ENCODE measurements at places on chromosomes 1 and 21.

GRCh38 chr1:173241528-173242347 lies 34.6 kb upstream of the TNFSF4 start:
- DNase-seq: no peak
- H3K4me1 ChIP-seq: no peaks in the 10 kb centered on the region
- no peak overlapping the region for H3K27ac ChIP-seq
- H3K27me3 ChIP-seq: no peaks in the 10 kb centered on the region
- H3K36me3 ChIP-seq: no peaks in the 10 kb centered on the region

- no peaks in the 10 kb centered on the region for H3K4me1 ChIP-seq
- H3K36me3 ChIP-seq: no peaks in the 10 kb centered on the region
- DNase-seq: no peak
- no peaks in the 10 kb centered on the region for H3K27me3 ChIP-seq
These were observed 16.1 kb downstream of the UBAP2L start for GRCh38 chr1:154236855-154237254.

DNA sequence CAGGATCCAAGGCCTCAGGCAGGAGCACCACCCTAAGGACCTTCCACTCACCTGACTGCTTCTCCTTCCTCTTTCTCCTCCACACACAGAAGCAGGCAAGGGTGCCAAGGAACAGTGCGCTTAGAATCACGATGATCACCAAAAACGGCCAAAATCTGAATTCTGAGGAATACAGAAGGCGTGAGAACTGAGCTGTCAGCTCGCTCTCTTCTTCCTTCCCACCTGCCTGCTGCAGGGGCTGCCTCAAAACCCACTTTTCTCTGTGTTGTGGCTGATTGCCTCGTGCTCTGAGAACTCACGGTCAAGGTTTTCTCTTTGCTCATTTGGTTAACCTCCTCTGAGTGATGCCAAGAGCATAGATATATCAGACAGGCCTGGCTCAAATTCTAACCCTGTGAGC lies 23.8 kb downstream of the CD244 start:
- H3K27me3 ChIP-seq: no peaks in the 10 kb centered on the region
- H3K4me1 ChIP-seq: peaks cover 14% of the 10 kb centered on the region
- H3K4me3 ChIP-seq: no peak overlapping the region
- DNase-seq: no peak
- H3K27ac ChIP-seq: no peak overlapping the region

DNA sequence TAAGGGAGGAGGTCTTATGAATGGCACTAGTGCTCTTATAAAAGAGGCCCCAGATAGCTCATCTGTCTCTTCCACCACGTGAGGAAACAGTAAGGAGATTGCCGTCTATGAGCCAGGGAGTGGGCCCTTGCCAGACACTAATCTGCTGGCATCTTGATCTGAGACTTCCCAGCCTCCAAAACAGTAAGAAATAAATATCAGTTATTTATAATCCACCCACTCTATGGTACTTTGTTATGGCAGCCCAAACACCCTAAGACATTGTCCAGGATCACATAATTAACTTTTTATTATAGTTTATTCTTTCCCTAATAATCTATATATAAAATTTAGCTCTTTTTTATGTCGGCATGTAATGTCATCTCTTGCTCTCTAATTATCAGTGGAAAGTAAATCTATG lies 144.0 kb upstream of the IRF2BP2 start:
- H3K4me1 ChIP-seq: peaks cover 32% of the 10 kb centered on the region
- no peak for DNase-seq
- H3K27ac ChIP-seq: no peak overlapping the region
- no peaks in the 10 kb centered on the region for H3K36me3 ChIP-seq
- no peak overlapping the region for H3K4me3 ChIP-seq
- H3K27me3 ChIP-seq: no peaks in the 10 kb centered on the region

DNA sequence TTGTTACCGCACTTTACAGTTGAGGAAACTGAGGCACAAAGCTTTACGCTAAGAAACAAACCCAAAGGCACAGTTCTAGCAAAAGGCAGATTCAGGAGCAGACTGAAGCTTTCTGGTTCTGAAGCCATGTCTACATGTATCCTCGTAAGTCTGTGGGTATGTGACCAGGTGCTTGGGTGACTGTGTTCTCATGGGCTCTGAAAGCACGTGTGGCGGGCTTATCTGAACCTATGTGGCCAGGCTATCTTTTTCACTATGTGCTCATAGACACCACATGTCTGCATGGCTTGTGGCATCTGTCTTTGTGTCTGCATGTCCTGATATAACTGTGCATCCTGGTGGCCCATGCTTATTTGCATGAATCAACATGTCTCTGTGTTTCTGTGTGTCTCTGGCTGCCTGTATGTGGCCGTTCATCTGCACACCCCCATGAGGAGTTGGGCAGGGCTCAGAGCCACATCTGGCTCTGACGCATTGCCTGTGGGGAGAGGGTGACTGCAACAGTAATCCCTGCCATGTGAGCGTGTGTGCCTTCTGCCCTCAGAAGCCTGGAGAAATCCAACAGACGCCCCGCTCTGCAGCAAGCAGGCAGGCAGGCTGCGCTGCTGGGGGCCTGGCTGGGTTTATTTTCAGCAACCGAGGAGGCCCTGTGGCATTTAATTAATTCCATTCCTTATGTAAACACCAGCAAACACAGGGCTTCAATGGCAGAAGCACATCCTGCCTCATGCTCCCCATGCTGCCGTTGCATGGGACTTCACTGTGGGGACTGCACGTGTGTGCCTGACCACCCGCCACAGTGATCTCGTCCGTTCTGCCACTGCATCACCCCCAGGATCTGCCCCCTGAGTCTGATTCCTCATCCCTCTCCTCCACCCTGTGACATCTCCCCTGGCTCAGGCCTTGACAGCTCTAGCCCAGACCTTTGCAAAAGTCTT lies 115.4 kb downstream of the TRABD2B start:
- no peak overlapping the region for H3K27ac ChIP-seq
- no peak for DNase-seq
- no peaks in the 10 kb centered on the region for H3K4me1 ChIP-seq
- no peaks in the 10 kb centered on the region for H3K36me3 ChIP-seq

DNA sequence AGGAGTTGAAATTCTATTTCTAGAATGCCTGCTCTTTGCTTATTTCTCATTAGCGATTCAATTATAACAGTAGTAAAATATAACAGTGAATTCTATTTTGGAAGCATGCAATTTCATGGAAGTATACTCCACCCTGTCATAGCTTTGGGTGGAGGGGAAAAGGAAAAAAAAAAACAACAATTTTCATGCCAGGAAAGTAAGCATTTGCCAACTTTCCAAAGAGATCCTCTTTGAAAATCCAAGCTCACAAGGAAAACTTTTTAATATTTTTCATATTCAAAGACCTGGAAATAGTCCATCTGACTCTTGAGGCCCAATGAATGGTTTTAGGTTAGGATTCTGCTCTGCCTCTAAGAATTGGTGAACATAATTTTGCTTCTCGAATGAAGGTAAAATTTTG lies 134.5 kb downstream of the PTPN14 start:
- H3K36me3 ChIP-seq: no peaks in the 10 kb centered on the region
- no peak for DNase-seq
- H3K4me1 ChIP-seq: peaks cover 21% of the 10 kb centered on the region
- H3K27me3 ChIP-seq: no peaks in the 10 kb centered on the region

GRCh38 chr1:80909172-80909784 lies 891.5 kb upstream of the ADGRL2 start:
- no peaks in the 10 kb centered on the region for H3K36me3 ChIP-seq
- no peaks in the 10 kb centered on the region for H3K27me3 ChIP-seq
- no peaks in the 10 kb centered on the region for H3K4me1 ChIP-seq
- no peak overlapping the region for H3K27ac ChIP-seq
- no peak overlapping the region for H3K4me3 ChIP-seq

DNA sequence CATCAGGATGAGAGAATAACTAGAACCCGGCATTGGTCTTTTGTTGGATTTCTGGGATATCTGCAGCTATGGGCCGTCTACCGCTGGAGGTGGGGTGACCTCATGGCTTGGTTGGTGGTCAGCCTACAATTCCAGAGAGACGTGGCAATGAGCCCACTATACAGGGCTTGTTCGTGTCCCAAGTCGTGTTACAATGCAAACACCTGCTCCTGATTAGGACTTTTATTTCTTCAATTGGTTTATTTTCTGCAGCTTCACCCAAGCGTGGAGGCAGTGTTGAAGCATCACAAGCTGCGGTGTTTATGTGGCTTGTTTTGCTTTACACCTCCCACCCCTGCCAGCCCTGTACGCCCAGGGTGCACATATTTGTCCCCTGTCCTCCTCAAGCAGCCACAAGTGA lies 211.7 kb upstream of the TMEM51 start:
- H3K27ac ChIP-seq: no peak overlapping the region
- no peak for DNase-seq
- H3K4me1 ChIP-seq: peaks cover 47% of the 10 kb centered on the region
- H3K36me3 ChIP-seq: no peaks in the 10 kb centered on the region

DNA sequence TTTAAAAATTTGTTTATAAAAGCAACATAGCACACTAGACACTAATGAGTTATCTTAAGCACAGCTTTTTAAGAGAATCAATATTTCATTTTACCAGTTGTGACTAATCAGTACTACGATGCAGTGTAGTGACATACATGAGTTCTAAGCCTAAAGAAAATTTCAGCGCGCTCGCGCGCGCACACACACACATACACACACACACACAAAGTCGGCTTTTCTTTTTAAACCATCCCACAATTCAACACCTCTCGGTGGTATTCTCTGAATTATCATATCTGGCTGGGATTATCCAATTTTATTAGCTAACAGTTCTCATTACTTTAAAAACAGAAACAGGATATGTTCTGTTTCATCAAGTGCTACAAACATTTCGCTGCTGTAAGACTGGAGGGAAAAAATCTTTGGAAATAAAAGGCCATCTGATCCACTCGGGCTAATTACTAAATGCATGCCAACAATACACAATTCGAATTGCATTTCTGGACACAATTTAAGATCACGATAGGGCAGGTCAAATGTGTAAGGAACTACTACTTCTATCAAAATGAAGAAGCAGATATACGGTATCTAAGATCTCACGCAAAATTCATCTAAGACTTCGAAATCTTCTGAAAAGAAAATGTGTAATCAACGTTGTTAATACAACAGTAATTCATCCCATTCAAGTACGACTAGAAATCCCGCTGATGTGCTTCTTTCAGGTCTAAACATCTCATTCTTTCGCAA lies 1.2 kb downstream of the TUT4 start:
- H3K27me3 ChIP-seq: no peaks in the 10 kb centered on the region
- peaks cover 15% of the 10 kb centered on the region for H3K4me1 ChIP-seq
- H3K36me3 ChIP-seq: no peaks in the 10 kb centered on the region
- H3K27ac ChIP-seq: peak overlapping the region; percentile 90

DNA sequence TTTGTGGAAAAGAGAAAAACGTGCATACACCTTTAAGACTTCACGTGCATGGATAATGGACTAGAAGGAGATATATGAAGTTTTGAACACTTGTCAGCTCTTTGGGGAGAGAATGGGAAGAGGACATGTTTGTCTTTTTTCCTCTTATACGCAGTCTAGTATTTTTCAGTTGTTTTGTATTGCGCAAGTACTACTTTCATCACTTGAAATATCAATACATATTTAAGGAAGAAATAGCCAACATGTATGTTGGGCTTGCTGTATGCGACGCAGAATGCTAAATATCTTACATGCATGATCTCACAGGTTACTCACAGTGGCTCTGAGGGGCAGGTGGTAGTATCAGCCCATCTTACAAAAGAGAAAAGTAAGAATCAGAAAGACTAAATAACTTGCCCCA lies 176.5 kb upstream of the RUNX1 start:
- no peak for DNase-seq
- no peaks in the 10 kb centered on the region for H3K27me3 ChIP-seq
- H3K4me1 ChIP-seq: no peaks in the 10 kb centered on the region
- no peak overlapping the region for H3K4me3 ChIP-seq

- no peaks in the 10 kb centered on the region for H3K4me1 ChIP-seq
- no peaks in the 10 kb centered on the region for H3K27me3 ChIP-seq
- no peak overlapping the region for H3K27ac ChIP-seq
- no peak for DNase-seq
These were observed 159.7 kb downstream of the PTGER3 start for GRCh38 chr1:70887936-70888335.

DNA sequence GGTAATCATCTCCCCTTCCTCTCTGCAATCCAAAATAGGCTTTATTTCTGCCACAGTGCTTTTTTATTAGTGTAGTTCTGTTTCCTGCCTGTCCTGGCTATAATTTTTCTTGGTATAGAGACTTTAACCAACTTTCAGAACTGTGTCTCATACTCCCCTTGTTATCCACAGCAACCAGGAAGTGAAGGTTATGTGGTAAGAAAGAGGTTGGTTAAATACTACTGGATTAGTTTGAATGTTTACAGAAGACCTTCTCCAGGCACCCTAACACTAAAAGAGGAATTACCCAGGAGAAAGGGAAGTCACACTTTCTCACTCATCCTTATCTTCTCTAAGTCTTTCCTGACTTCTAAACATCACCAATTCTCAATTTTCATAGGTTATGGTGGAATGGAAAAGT lies 17.8 kb upstream of the TNFSF4 start:
- H3K4me3 ChIP-seq: no peak overlapping the region
- DNase-seq: no peak
- H3K27ac ChIP-seq: no peak overlapping the region

- no peaks in the 10 kb centered on the region for H3K27me3 ChIP-seq
- no peak for DNase-seq
- no peak overlapping the region for H3K4me3 ChIP-seq
- H3K27ac ChIP-seq: no peak overlapping the region
- peaks cover 19% of the 10 kb centered on the region for H3K4me1 ChIP-seq
These were observed 7.7 kb upstream of the ECE1 start for GRCh38 chr1:21297975-21298374.

GRCh38 chr1:192159014-192159413 lies 752 bp downstream of the RGS18 start:
- H3K4me3 ChIP-seq: no peak overlapping the region

DNA sequence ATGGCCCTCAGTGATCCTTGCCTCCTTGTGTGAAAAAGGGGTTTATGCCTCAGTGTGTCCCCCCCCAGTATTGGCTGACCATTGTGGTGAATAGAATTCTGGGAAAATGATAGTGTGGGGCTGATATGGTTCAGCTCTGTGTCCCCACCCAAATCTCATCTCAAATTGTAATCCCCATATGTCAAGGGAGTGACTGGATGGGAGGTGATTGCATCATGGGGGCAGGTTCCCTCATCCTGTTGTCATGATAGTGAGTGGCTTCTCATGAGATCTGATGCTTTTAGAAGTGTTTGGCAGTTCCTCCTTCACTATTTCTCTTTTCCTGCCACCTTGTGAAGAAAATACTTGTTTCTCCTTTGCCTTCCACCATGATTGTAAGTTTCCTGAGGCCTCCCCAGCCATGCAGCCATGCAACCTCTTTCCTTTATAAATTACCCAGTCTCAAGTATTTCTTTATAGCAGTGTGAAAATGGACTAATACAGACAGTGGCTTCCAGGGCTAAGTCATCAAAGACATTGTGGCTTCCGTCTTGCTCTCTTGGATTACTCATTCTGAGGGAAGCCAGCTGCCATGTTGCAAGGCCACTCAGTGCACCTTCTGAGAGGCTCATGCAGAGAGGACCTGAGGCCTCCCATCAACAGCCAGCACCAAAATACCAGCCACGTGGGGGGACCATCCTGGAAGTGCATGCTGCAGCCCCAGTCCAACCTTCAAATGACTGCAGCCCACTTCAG lies 40.6 kb upstream of the SOD1 start:
- H3K36me3 ChIP-seq: no peaks in the 10 kb centered on the region
- H3K27ac ChIP-seq: no peak overlapping the region
- DNase-seq: no peak
- H3K4me3 ChIP-seq: no peak overlapping the region

GRCh38 chr1:7128293-7128692 lies 343.0 kb downstream of the CAMTA1 start:
- DNase-seq: no peak
- no peak overlapping the region for H3K27ac ChIP-seq
- H3K4me3 ChIP-seq: no peak overlapping the region
- no peaks in the 10 kb centered on the region for H3K27me3 ChIP-seq

Measured in testis (tissue), 5 donors.